ENCODE measurements at places on chromosomes 7 and 10. TPM values are rescaled to one million over a fixed set of nuclear protein-coding genes. Genes with fewer than 3 reads are reported as not detected.

- DNase-seq: no peak
Measured at GRCh38 chr7:30920584-30921539, 9.2 kb downstream of the AQP1 start.

The PCGF5 gene
- total RNA-seq: 3.8 TPM

DNA sequence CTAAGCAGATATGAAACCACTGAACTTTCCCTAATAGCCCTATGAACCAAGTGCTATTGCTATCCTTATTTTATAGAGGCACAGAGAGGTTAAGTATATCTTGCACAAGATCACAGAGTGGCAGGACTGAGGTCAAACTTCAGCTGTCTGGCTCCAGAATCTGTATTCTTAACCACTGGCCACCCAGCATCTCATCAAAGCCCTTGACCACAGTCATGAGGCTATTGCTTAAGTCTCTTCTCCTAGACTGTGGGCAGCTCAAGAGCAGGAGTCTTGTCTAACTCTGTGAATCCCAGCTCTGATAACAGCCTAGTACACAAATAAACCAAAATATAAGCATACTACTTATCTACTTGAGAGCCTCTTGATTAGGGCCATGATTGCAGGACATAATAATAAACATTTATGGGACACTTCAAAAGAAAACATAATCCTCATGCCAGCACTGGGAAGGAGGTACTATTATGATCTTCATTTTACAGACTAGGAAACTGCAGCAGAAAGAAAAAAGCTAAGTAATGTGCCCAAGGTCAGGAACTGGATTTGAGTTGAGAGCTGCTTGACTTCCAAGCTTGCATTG, 22.4 kb upstream of the SMC3 start:
- DNase-seq: no peak

- DNase-seq: no peak
Measured at GRCh38 chr7:130286881-130287280, 6.1 kb upstream of the CPA4 start.

DNA sequence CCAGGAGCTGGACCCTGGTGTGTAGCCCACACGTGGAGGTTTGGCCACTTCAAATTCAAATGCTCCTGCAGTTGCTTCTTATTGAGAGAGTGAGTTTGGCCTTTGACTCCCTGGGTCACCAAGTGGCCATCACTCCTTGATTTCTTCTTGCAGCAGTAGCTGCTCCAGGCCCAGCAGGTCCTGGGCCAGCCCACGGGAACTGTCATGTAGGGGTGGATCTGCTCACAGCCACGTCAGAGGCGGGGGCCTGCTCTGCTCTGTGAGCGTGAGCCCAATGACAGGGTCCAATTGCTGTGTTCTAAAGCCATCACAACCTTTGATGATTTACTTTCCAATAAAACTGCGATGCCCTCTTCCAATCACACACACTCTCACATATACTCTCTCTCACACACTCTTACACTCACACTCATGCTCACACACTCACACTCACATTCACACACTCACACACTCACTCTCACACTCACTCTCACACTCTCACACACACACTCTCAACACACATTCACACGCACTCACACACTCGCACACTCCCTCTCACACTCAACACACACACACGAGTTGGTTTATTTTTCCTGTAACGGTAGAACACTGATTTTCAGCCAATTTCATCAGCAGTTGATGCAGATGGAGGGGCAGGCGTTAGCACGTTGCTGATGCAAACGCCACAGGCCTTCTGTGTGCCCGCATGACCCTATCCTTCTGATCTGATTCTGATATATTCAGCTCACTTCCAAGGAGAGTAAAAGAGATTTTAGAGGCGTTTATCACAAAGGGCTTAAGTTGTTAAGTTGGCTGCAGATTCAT, 210.7 kb upstream of the PPP2R2D start:
- no peak for DNase-seq

The PAX4 gene
- total RNA-seq: not detected

- peak; percentile 78 for DNase-seq
Measured at GRCh38 chr7:93551063-93551895, 23.2 kb downstream of the CALCR start.

GRCh38 chr10:131706952-131707351, 193.9 kb upstream of the PPP2R2D start:
- DNase-seq: no peak

The PPP1R3C gene
- total RNA-seq: 6.4 TPM

The TAC1 gene
- total RNA-seq: 0.68 TPM

All from neural progenitor cell (in vitro differentiated cells).